ENCODE measurements at places on chromosomes 3 and 15.

DNA sequence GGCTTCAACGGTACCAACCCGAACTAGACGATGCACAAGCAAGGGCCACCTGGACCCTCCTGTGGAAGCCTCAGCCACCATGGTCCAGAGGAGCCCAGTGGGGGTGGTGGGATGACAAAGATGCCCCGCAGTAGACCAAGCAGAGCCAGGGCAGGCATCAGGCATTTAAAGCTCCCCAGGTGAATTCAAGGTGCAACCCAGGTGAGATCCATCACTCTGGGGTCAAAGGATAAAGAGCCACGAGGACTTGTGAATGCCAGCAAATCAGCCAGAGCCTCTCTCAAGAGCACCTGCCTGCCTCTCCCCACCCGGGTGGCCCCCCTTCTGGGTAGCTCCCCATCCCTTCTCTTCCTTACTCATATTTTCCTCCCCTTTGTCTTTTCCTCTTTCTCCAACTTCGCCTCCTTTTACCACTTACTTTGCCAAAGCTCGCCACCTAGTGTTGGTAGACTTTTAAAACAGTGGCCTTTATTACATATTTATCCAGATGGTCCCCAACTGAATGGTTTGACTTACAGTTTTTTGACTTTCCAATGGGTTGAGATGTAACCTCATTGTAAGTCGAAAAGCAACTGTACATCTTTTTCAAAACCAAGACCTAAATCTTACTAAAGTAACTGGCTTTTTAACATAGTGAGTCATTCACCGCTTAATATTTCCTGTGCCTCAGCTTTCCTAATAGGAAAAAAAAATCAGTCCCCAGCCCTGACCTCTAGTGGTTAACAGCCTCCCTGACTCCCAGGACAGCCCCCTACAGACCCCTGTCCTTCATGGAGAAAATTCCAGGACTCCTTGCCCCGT, 18.8 kb downstream of the PLA2G4F start:
- DNase-seq: peak; percentile 70

- no peak for DNase-seq
Observed at GRCh38 chr3:31289584-31289983, 243.1 kb upstream of the STT3B start.

GRCh38 chr3:90241481-90241880, 1134.1 kb downstream of the EPHA3 start:
- no peak for DNase-seq

- no peak for DNase-seq
Observed at GRCh38 chr3:20246662-20247061, 60.7 kb upstream of the SGO1 start.
